ENCODE measurements at places on chromosomes 7 and 10. TPM values are rescaled to one million over a fixed set of nuclear protein-coding genes. Genes with fewer than 3 reads are reported as not detected.

DNA sequence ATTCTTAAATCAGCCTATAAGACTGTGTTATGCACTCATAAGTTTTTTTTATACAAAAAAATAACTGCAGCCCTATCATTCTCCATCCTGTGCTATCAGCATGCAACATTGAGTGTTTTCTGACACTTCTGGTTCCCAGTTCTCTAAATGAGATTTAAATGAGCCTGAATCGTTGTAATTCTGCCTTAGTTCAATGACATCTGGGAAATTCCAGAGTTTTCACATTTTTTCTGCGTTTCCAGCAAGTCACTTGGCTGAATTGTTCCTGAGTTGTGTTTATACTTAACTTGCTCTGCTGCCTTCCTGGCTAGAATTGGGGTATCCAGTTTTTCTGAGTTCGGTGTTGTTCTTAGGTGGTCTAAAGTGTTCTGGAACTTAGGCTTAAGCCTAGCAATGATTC, 636.1 kb upstream of the FZD8 start:
- no peak for DNase-seq

The NKX1-2 gene
- not detected for total RNA-seq

The KNDC1 gene
- total RNA-seq: 0.10 TPM

DNA sequence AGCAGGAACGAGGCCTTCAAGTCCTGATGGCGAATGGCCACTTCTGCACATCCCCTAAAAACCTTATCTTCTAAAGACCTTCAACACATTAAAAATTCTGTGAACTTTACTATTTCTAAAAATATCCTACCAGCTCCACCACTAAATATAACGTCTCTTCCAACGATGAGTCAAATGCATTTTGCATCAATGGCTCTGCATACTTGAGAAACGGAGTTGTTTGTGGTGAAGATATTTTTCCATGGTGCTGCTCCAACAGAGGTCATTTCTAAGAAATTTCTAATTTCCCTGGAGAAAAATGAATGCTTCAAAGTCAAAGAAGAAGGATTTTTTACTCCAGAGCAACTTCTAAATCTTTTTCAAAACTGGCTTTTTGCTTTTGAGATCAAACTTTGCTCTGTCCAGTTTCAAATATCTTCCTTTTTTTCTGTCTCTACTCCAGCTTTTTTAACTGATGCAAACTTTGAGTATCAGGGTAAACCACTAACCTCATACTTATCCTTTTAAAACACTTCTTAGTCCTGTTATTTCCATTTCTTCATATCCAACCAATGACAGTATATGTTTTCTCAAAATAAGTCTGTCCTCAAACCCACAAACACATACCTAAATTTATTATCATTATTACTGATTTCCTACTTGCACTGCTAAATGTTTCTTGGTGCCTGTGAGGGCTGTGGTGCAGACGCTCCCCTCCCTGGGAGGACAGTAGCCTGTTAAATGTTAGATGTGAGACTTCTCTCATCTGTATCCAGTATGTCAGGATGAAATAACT, 258.1 kb downstream of the KLF6 start:
- no peak for DNase-seq

The HDAC9 gene
- total RNA-seq: 21.9 TPM

DNA sequence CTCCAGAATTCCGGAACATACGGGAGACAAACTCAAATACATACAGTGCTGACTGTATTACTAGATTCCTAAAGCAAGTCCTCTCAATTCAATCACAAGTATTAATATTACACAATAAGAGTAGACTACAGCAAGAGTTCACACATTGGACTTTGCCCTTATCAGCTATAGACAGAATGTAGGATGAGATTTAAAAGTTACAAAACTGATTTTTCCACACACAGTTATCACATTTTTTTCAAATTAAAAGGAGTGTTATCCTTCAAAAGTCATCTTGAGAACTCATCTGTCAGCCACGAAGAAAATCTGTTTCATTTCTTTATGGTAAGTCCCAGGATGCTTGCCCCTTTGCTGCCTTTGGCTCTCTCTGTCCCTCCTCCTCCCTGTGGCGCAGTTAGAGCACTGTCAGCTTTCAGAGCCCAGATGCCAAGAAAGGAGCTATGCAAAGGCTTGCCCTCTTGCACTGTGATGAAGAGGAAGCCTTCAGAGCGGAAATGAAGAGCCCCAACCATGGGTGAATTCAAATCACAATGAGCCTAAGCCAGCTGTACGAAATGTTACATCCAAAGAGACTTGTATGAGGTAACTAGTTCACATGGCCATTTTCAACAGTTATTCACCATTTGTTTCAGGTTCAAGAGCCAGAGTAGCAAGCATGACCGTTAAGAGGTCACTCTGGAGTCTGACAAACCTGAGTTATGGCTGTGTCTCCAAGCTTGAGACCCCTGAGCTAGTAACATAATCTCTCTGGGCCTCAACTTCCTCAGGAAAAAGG, 10.7 kb downstream of the NCOA4 start:
- no peak for DNase-seq

GRCh38 chr7:46745707-46746090, 824.6 kb upstream of the IGFBP3 start:
- no peak for DNase-seq

DNA sequence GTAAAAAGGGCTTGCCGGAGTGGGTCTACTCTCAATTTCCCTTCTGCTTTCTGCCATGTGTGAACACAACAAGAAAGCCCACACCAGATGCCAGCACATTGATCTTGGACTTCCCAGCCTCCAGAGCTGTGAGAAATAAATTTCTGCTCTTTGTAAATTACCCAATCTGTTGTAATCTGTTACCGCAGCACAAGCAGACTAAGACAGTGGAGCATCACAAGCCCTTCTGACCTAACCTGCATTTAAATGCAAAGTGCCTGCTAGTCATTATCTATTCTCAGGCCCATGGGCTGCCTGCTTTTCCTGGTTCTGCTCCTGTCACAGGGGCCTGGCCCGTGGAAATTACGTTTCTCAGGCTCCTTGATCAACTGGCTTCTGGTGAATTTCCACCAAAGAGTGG, 199.3 kb upstream of the AUTS2 start:
- DNase-seq: no peak

GRCh38 chr7:150481922-150482321, 31.5 kb downstream of the GIMAP8 start:
- no peak for DNase-seq

DNA sequence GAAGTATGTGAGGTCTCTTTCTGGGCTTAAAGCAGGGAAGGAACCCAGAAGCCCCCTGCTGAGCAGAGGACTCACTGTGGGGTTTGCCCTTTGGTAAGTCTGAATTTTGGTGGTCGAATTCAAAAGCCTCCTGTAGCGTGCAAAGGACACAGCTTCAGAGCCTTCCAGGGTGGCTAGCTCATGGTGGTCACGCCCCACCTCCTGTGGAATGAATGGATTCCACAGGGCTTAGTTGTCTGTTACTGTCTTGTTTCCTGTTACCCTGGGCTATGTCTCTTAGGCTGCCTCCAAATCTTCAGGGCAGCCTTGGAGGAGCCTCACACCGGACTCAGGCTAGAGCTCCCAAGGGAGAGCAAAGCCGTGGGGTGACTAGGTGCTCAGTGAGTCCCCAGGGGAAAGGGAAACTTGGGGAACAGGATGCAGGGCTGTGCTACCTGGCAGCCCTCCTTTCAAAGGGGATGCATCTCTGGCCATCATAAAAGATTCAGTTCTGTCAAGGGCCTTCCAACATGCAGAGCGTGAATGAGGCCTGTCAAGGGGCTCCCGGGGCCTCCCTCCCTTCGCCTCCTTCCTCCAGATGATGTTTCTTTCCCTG, 211.7 kb downstream of the CCSER2 start:
- DNase-seq: no peak

Measured in psoas muscle (tissue), 8 donors.